ENCODE measurements at places on chromosomes 1 and 21. TPM values are rescaled to one million over a fixed set of nuclear protein-coding genes. Genes with fewer than 3 reads are reported as not detected.

CTNNBIP1 gene
- 38.3 TPM for total RNA-seq

CD101 gene
- total RNA-seq, result not detected

BARHL2 gene
- total RNA-seq, result 0.11 TPM

OR2T2 gene
- not detected for total RNA-seq

GPR25 gene
- not detected for total RNA-seq

SLC1A7 gene
- not detected for total RNA-seq

CD1C gene
- total RNA-seq, result not detected

OLFML2B gene
- total RNA-seq, result 1.1 TPM

EPHA2 gene
- total RNA-seq, result 2.5 TPM

LCE1C gene
- not detected for total RNA-seq

DMBX1 gene
- 0.03 TPM for total RNA-seq

LCE1D gene
- total RNA-seq, result not detected

DNA sequence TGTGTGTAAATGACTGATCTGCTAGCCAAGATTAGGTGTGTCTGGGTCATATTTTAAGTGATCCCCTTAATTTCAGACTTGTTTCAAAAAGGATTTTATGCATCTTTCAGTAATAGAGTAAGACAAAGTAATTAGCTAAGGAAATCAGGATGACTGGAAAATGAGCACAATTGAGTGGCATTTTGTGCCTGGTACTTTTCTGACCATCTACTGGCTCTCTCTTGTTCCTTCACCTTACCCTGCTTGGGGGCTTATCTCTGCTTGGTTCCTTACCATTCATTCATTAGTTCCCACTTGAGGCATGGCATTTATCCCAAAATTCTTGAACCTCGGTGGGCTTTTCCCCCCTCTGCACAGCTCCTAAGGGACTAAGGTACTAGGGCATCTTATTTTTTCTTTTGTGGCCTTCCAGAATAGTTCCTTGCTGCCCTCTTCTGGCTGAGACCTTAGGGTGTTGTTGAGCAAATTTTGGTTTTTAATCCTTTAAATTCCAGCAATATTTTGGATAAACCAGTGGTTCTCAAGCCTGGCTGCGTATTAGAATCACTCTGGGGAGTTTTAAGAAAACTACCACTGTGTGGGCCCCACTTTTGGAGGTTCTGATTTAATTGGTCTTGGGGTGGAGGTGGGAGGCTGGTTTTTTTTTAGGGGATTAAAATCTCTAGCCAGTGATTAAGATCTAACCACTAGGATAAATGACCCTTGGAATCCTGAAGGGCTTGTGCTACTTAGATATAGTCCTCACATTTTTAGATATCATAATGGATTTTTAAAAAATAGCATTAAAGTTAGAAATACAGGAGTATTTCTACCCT lies 50.8 kb downstream of the HS2ST1 start:
- DNase-seq, result peak; percentile 54

GRCh38 chr1:167262836-167263235 lies 42.1 kb downstream of the POU2F1 start:
- DNase-seq, result no peak

DNA sequence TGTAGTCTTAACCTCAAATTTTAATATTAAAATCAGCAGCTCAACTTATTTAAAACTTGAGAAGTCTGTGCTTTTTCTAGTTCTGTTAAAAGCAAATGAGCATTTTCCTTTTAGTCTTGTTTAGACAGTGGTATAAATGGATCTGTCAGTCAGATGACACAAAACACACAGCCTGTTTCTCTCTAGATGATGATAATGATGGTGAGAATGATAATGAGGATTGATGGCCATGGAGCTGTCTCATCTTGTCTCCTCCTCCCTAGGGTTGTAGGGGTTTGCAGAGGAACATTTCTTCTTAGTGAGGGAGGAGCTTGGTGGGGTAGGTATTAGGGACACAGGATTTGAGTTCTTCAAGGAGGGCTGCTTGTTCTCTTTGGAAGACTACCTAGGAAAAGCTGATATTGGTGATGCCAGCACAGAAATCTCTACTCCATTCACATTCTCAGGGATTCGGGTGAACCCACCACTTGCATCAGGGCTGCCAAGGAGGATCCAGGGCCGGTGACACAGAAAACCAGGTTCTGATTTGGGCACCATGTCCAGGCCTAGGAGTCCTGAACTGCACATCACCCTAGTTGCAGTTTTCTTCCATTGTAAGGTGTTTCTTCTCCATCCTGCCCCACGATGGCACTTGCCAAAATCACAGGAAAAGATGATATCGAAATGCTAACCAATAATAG lies 147.6 kb downstream of the RHOU start:
- DNase-seq, result no peak

GRCh38 chr1:116403496-116404136 lies 30.6 kb downstream of the ATP1A1 start:
- no peak for DNase-seq

- DNase-seq, result no peak
Measured at GRCh38 chr1:164843743-164844500, 284.9 kb downstream of the PBX1 start.

- no peak for DNase-seq
Measured at GRCh38 chr1:111512132-111512889, 8.9 kb upstream of the ADORA3 start.

GRCh38 chr1:36486439-36487335 lies 4.0 kb upstream of the CSF3R start:
- no peak for DNase-seq

DNA sequence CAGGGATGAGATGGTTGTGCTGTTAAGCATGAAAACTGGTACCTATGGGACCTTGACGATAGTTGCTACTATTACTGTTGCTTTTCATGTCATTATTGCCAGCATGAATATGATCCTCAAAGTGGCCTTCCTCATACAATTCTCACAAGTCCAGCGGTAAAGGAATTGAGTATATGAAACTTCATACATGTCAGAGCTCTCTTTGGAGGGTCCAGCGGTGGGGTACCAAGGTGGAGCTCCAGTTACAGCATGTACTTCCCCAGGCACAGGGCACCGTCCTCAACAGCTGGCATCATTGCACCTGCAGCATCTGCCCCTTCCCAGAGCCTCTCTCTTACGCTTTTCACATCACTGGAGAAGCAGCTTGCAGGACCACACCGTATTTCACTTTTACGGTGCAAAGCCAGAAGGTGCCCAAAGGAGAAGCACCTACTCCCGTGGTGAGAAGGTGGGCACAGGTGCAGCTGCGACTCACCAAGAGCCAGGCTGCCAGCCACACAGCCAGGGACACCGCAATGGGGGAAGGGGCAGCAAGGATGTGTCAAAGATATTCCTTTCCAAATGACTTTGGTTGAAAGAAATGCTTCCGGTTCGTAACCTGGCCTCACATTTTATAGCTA lies 166.4 kb upstream of the IRF2BP2 start:
- DNase-seq, result no peak

DNA sequence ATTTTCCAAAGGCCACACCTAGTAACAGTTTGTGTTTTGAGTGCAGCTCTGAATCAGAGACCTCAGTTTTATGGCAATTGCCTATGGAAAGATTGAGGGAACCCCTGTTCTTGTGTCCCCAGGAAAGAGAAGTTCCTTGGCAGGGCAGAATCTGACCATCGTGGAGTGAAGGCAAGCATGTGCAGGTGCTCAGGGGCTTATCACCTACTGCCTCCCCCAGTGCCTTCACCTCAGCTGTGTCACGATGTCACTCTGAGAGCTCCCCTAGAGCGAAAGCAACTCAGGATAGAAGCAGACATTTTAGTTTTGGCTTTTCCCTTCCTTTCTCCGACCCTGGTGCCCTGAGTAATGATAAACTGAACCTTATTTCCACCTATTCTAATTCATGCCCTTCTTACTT lies 1.8 kb upstream of the SPRR1A start:
- DNase-seq, result no peak

GRCh38 chr21:42056468-42056867 lies 14.6 kb upstream of the UMODL1 start:
- DNase-seq, result no peak

GRCh38 chr1:110057963-110058518 lies 12.4 kb downstream of the ALX3 start:
- no peak for DNase-seq

- no peak for DNase-seq
Measured at GRCh38 chr1:240086726-240087125, 5.0 kb upstream of the FMN2 start.

DNA sequence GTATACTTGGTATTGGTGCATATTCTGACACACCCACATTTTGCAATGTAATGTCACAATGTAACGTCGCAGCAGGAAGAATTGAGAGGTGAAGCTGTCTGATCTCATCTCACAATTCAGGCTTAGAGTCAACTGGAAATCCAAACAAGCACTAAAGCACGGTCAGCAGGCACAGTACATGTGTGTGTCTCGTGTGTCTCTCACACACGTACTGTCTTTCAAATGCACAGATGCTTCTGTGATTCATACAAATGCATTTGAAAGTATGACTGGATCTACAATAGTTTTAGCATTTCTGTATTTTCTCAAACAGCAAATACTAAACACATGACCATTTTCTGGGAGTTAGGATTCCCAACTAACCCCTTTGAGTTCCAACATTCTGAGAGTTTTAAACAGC lies 26.9 kb downstream of the LBR start:
- no peak for DNase-seq

DNA sequence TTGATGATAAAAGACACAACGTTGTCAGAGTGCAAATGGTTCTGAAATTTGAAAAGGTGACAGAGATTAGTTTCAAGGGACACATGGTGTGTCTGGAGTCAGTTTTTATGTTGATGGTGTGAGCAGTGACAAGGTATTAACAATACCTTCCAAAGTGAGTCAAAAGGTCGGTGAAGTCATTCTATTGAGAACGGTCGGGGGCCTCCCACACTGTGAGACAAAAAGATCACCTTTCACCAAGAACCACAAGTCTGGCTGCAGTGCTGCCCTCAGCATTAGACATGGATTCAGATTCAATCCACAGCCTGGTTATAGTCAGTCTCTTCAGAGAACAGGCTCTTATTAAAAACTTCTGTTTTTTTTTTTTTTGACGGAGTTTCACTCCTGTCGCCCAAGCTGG lies 26.5 kb downstream of the ZNF124 start:
- no peak for DNase-seq

DNA sequence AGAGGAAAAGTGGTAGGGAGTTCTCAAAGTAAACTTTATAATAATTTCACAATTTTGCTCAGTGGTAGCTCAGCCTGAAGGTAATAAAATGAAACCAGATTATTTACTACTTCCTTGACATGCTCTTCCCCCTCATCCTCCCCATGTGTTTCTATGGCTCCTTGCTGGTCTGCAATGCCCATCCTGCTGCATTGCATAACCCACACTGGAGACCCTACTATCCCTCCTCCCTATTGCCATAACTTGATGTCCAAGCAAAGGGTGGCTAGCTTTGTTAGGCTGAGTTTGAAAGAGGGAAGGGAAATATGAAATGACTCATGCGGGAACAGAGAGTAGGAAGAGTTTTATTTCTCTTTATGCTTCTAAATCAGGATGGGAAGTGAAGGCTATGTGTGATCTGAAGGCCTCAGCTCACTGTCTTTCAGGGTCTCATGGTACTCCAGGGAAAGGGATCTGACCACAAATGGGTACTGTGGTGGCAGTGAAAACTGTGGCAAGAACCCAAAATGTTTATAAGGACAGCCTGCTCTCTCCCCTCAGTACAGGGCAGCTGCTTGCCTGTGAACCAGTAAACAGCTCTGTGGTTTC lies 36.4 kb upstream of the HSD17B7 start:
- DNase-seq, result no peak

DNA sequence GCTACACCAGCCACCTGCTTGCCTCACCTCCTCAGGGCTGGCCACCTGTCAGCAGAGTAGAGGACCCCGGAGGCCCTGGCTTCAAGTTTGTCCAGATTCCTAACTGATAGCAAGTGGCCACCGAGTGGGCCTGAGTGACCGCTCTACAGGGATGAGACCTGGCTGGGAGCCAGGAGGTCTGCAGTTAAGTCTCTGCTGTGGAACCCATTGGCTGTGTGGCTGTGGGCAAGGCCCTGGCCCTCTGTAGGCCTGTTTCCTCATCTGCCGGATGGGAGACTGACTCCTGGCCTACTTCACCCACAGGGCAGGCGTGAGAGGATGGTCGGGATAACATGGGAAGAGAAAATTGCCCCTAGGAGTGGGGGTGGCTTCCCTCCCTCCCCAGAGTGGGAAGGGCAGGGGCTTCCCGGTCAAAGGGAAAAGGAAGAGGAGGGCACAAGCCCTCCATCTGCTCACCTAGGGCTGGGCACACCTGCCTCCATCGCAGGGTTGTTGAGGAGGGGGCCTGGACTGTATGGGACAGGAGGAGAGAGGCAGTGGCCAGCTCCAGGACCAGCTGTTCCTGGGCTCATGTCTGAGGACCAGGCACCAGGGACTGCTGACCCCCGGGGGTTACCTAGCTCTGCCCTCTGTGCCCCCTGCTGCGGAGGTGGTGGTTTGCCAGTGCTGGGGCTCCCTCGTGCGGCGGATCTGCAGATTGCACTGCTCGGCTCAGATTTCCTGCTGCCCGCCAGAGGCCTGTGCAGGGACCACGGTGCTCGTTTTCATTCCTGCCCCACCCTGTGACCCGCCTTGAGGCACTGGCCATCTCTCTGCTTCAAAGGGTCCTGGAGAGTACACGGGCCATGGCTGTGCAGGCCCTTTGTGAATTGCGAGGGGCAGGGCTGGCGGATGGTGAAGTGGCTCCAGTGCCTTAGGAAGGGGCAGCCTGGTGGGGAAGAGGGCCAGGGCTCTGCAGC lies 9.1 kb upstream of the MTFR1L start:
- DNase-seq, result peak; percentile 56

DNA sequence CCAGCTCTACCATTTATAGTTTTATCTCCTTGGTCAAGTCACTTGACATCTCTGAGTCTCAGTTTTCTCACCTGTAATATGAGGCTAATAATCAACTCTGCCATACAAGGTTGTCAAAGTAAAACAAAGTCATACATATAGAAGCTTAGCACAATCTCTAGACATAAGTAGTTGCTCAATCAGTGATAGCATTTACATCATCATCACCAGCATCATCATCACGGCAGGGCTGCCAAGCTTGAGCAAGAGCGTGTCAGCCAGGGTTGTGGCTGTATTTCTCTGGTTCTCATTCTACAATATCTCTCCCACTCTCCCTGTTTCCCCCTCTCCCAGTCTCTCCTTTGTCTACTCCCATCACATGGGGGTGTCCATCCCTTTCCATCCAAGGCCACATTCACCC lies 41.7 kb upstream of the COA6 start:
- DNase-seq, result no peak

- peak; percentile 55 for DNase-seq
Measured at GRCh38 chr1:234111458-234112142, 207.1 kb downstream of the SLC35F3 start.

GRCh38 chr1:19926296-19927129 lies 3.1 kb upstream of the PLA2G2E start:
- DNase-seq, result no peak

DNA sequence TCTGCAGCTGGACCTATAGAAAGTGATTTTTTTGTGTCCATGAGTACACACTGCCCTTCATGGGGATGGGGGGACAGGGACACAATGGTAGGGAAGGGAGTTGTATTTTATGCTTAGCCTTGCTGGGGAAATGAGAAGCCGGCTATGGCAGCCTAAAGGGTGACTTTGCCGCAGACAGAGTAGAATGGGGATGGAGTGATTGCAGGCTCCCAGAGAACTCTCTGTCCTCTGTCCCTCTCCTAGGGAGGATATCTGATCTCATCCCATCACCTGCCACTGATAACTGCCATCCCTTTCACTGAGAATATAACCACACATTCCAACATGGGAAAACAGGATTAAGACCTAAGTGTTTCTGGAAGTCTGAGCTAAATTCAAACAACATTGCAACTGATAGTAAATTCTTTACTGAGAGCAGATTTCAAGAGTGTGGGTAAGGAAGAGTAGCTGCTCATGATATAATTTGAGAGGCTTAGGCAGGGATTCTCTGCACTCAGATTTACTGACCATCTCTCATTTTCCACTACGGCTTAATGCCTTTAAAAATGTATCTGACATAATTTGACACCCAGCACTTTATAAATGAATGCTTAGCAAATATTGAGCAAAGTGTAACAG lies 13.9 kb downstream of the SH2D1B start:
- DNase-seq, result no peak
